Activated naive CD4-positive, alpha-beta T cell treated with anti-CD3 and anti-CD28 coated beads for 36 hours (primary cell): ENCODE measurements at places on chromosomes 3 and 15. TPM values are rescaled to one million over a fixed set of nuclear protein-coding genes. Genes with fewer than 3 reads are reported as not detected.

The EXD1 gene
- not detected for total RNA-seq

The ABHD14A gene
- 5.7 TPM for total RNA-seq

DNA sequence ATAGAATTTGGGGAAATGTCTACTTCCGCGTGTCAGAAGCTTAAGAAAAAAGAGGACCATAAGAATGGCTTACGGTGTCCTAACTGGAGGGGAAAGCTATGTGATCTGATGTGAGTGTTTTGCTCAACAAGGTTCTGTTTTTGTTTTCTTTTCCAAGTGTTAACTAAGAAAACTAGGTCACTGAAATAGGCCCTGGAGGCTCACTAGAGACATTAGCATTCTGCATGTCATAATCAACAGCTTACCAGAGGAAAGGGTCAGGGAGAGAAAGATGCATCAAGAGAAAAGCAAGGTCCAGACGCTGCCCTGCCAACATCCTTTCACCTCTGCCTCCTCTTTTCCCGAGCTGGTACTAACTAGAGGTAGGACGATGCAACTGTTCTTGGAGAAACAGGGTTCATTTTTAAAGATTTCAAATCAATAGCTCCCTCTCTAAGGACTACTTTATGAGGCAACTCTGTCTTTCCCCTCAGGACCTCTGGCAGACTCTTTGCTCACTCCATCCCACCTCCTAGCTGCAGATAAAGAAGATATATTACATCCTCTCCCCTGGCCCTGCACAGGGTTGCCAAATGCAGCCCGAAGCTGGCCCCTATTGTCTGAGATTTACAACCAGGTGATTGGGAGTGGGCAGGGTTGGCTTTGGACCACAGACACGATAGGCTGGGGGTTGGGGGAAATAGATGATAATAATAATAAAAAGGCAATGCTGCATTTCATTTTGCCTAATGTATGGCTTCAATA, 209.9 kb upstream of the SLC2A2 start:
- no peak for DNase-seq
- no peak overlapping the region for H3K27ac ChIP-seq
- no peak overlapping the region for H3K4me3 ChIP-seq
- H3K4me1 ChIP-seq: peaks cover 43% of the 10 kb centered on the region

The MASP1 gene
- not detected for total RNA-seq

- H3K27me3 ChIP-seq: no peaks in the 10 kb centered on the region
- no peaks in the 10 kb centered on the region for H3K4me1 ChIP-seq
- no peak overlapping the region for H3K4me3 ChIP-seq
- DNase-seq: no peak
These were observed 33.5 kb upstream of the PDE8A start for GRCh38 chr15:84947947-84948830.

DNA sequence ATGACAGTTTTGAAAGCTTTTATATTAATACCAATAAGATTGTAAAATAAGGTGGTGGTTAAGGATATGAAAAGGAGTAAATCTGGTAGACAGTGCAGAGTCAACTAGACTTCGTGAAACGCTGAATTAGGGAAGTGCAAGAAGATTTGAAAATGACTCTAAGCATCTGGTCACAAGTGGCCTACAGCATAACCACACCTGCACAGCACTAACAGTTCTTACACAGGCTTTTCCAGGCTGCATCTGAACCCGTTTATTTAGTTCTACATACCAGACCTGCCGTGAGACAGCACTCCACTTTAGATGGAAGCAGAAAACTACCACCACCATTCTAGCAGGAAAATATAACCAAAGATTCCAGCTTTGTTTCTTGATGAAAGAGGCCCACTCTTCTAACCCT, 1.9 kb downstream of the DMXL2 start:
- H3K4me3 ChIP-seq: no peak overlapping the region
- no peaks in the 10 kb centered on the region for H3K27me3 ChIP-seq
- DNase-seq: no peak
- no peaks in the 10 kb centered on the region for H3K36me3 ChIP-seq
